ENCODE measurements at places on chromosomes 1 and 21.

GRCh38 chr21:20661745-20662422, 336.3 kb upstream of the NCAM2 start:
- no peak for DNase-seq

DNA sequence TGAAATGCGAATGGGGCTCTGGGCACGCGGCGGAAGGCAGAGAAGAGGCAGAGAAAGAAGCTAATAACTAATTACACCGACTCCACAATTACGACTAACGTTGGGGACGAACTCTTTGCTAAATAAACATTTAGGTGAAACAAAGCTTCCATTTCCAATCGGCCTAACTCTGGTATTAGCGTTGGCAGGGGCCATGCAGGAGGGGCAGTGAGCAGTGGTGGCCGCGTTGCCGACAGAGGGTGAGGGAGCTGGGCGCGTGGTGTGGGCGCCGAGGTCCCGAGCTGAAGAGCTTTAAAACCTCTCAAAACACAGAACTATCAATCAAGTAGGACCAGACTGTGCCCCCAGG, 553 bp upstream of the NDUFV3 start:
- DNase-seq: no peak

- no peak for DNase-seq
Measured at GRCh38 chr1:232634096-232634495, 4.2 kb upstream of the SIPA1L2 start.

DNA sequence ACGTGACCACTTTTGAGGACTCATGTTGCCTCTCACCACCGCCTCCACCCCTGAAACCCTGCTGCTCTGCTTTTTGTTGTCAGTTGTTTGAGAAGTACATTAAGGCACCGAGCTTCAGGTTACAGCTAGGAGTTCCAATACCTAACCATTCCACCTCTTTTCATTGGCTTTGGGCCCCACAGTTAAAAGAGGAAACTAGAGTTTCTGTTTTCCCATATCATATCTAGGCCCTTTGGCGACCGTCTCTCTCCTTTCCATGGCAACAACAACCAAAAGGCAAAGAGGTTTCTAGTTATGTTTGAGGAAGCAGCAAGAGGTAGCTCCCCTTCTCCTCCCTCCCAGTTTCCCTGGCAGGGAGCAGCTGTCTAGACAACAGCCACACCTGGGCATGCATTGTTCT, 5.9 kb downstream of the ANKRD35 start:
- DNase-seq: no peak

DNA sequence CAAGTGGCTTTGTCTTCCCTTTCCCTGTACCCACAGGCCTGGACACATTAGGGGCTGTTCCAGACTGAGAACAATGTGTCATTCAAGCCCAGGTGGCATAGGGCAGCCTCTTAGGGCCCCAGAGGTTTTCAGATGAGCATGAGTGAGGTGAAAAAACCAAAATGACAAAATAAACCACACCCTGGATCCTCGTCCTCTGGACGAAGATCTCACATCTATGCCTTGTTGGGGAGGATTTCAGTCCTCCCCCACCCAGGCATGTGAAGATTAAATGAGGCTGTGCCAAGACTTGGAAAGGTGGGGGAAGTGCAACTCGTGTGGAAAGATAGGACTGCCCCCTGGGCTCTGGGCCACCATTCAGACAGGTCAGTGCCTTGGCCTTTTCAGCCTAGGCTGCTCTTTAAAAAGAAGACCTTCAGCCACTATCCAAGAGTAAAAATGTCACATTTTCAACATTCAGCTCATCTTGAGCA, 32.8 kb upstream of the IL19 start:
- no peak for DNase-seq

GRCh38 chr1:93821423-93822144, 57.4 kb downstream of the DNTTIP2 start:
- DNase-seq: no peak

DNA sequence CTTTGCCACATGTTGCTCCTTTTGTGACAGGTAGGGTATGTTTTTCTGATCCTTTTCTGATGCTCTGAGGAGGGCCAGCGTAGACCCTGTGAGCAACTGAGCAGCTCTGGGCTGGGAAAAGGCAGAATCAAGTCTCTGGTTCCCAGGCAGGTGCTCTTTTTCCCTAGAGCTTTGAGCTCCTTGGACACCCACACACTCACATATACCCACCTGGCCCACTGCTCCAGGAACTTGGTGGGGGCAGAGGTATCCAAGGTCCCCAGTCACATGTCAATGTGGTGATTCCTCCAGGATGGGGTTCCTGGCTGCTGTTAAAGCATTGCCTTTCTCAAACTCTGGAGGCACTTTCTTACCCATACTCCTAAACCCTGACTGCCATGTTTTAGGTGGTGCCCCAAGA, 5.4 kb downstream of the CD2 start:
- no peak for DNase-seq

DNA sequence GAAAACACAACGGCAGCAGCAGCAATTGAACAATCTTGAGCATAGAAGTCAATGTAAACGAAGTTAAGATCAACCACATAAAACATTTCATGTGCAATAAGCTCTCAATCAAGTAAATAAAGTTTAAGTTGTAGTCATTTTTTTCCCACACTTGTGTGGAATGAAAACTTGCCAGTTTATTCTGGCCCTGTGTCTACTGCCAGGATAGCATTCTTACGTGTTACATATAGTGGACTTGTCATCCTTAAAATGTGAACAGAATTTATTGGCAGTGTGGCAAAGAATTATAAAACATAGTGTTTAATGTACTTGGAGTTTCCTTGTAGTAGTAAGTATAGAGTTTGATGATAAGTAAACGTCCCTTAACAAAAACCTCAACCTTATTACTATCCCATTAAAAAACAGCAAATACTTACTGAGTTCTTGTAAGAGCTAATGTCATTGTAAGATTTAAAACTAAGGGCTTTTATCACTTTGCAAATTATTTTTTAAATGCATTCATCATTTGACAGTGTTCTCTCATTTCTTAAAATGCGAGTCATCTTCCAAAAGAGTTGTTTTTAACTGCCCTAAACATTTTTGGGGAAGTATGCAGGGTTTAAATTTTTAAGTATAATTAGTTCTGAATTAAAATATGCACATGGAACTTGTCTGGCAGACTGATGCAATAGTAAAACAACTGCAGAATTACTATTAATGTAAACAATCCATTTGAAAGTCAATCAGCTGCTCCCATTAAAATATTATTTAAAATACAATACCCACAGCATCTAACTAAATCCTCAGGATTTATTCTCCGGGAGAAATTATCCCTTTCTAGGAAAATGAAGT, 7.9 kb downstream of the COX20 start:
- DNase-seq: no peak

DNA sequence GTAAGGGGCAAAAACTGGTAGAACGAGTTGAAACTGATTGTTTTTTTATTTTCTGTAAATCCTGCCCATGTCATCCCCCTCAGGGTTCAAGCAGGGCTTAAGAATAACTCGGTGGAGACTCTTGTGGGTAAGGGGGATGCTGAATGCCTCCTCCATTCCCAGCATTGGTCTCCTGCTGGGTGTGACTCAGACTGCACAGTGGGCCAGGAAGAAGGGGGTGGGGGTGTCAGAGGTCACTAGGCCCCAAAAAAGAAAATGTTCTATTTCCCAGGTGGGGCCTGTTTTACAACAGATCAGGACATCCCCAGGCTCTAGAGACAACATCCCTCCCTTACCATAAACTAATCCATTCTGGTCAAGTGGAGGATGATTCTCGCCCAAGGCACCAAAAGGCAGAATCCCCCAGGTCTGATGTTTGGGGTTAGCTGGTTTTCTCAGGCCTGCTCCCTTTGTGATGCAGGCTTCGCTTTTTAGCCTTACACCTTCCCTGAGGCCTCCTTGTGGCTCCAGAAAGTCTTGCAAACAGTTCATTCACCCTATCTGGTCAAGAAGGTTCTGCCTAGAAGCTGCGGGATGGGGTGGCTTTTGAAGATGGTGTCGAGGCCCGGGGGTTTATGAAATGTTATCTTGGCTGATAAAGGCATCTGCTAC, 10.7 kb upstream of the GRHL3 start:
- DNase-seq: no peak

DNA sequence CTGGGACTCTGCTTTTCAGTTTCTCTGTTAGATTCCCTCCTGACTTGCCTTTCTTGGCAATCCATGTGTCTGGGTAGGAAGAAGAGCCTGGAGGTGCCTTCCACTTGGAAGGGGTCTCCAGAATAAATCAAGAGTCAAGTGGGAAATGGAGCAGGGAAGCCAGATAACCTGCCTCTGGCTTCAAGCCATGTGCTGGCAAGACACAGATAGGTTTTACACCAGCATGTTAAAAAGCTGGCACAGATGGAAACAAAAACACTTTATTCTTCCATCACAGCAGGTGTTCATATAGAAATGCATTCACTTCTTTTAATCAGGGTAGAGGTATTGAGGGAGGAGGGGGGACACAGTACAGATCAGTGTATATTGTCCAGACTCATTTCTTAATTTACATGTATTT, 356.9 kb upstream of the RUNX1 start:
- DNase-seq: no peak

- DNase-seq: no peak
Measured at GRCh38 chr21:29826386-29826785, 113.4 kb downstream of the GRIK1 start.

GRCh38 chr1:154666051-154666790, 58.2 kb upstream of the ADAR start:
- no peak for DNase-seq

GRCh38 chr21:45830221-45830640, 151.3 kb upstream of the COL6A1 start:
- no peak for DNase-seq

DNA sequence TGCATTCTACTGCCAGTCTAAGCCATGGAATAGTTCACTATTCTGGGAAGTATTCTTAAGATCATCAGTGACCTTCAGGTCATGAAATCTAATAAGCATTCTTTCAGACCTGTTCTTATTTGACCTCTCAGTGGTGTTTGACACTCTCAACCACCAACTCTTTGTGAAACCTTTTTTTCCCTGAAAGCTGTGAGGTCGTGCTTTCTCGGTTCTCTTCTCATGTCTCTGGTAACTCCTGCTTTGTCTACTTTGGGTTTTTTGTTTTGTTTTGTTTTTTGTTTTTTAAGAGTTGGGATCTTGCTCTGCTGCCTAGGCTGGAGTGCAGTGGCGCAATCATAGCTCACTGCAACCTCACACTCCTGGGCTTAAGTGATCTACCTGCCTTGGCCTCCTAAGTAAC, 56.3 kb downstream of the POU2F1 start:
- DNase-seq: no peak

Data from stimulated activated CD4-positive, alpha-beta T cell treated with anti-CD3 and anti-CD28 coated beads, TNF-alpha, amount 100 ng/mL, for 1 hour (primary cell).